ENCODE measurements at places on chromosomes 12 and 14. TPM values are rescaled to one million over a fixed set of nuclear protein-coding genes. Genes with fewer than 3 reads are reported as not detected.
A peak's percentile ranks its signal among the peaks of the same experiment; 100 is the strongest.

- no peak for DNase-seq
These were observed 131.9 kb downstream of the CEP83 start for GRCh38 chr12:94327809-94328208.

- DNase-seq, result no peak
These were observed 209.2 kb downstream of the PHLDA1 start for GRCh38 chr12:75822416-75822815.

The VRTN gene
- not detected for total RNA-seq

DNA sequence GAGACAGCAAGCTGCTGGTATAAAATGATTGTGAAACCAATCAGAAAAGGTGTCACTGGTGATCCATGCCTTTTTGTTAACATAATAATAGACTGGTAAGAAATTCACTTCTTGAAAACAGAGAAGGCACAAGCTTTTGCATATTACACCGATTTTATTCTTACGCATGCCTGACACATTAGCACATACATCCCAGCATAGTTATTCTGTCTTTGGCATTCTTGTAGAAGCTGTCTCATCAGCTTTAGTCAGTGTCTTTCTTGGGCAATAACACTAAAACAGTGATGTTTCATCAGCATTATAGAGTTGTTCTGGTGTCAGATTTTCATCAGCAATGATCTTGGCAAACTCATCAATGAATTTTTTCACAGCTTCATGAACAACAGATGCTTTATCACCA lies 283.4 kb upstream of the TMTC1 start:
- no peak for DNase-seq

- no peak for DNase-seq
These were observed 50.3 kb upstream of the PCED1B start for GRCh38 chr12:47028981-47029708.

- DNase-seq, result no peak
These were observed 11.4 kb downstream of the SCNN1A start for GRCh38 chr12:6364044-6364374.

- no peak for DNase-seq
These were observed 118.1 kb upstream of the OR4E1 start for GRCh38 chr14:21791749-21792148.

DNA sequence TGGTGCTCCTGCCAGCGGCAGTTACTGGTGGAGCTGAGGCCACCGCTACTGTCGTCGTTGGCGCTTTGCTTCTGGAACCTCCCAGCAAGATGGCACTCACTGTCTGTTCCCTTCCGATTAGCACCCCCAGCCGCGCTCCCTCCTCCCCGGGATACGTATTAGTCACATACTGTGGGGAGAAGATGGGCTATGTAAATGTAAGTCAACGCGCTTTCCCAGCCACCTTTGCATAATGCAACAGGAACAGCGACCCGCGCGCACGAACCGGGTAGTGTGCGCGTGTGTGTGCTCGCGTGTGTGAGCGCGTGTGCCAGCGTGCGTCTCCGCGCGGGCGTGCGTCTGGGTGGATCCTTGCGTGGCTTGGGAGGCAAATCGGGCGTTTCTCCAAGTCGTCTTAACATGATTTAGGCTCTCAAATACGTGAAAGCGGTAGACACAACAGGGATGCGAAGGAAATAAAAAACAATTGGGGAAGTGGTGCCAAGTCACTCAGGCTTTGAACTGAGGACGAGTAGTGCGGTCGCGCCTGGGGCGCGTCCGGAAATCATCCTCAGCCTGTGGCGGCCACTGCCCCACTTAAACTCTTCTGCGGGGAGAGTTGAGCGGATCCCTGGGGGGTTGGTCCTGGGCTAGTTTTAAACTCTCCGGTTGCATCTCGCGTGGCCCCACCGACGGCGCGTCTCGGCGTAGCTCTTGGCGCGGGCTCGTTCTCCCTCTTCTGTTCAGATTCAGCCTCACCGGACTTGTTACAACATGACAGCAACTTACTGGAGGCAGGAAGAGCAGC lies 1.8 kb downstream of the FLRT2 start:
- DNase-seq, result peak; percentile 88

The RTL1 gene
- total RNA-seq, result 46.9 TPM

- DNase-seq, result no peak
These were observed 3.3 kb downstream of the UBE2N start for GRCh38 chr12:93438266-93439050.

- no peak for DNase-seq
These were observed 75.3 kb downstream of the GARIN6 start for GRCh38 chr12:99722690-99723486.

The ALDH1L2 gene
- total RNA-seq, result 11.9 TPM
